ENCODE measurements at places on chromosomes 1 and 21.

DNA sequence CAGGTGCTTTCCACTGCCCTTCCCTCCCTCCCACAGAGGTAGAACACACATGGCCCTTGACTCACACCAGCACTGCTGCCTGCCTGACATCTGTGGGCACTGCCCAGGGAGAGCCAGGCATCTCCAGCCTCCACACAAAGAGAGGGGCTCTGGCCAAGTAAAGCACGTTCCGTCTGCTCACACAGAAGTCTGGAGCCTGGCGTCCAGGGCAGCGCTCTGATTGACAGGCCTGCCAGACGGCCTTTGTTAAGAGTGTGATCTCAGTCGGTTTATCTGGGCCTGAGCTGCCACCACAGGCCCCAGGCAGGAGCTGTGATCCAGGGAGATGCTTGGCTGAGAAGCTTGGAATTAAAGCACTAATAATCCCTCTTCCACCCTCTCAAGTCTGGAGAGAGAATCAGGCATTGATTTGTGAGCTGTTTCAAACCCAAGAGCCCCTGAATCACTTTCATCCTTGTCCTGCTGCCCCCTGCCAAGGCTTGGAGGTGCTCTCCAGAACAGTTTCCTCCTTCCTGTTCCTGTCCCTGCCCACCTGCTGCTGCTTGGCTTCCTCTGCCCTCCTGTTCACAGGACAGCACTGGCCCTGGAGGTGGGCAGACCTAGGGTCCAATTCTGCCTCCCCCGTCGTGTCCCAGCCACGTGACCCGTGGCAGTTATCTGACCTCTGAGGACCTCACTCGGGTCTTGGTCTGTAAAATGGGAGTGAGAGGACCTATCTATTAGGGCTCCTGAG is 3.7 kb downstream of the DMRTB1 start:
- no peak for DNase-seq

- no peak for DNase-seq
Observed at GRCh38 chr1:41006942-41007865, 14.3 kb downstream of the SLFNL1 start.

DNA sequence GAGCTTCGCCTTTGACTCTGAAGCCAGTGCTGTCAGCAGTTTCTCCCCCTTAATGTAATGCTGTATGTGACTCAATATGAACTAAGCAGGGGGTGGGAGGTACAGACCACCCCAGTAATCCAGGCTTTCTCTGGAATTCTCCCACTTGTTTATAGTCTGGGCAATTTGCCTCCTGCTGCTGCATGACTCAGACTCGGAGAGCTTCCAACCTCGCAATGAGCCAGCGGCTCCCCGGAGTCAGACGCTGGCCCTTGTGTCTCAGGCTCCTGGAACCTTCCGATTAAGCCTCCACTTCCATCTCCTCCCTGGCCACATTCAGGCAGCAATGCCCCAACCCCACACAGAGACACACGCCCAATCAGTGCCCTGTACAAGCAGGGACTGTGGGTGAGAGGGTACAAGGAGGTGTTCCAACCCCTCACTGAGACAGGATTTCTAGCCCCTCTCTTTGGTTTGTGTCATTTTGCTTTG is 471.7 kb upstream of the VAMP3 start:
- DNase-seq: no peak

DNA sequence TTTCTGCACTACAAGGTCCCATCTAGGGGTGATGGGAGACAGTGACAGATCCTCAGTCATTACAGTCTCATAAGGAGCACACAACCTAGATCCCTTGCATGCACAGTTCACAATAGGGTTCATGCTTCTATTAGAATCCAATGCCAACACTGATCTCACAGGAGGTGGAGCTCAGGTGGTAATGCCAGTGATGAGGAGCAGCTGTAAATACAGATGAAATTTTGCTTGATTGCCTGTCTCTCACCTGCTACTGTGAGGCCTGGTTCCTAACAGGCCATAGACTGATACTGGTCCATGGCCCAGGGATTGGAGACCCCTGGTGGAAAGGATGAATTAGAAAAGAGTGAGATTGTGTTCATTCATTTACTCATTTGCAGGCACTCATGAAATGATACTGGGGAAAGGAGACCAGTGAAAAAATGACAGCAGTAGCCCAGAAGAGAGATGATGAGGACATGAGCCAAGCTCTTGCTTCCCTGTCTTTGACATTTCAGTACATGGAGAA is 251.6 kb upstream of the DUSP10 start:
- no peak for DNase-seq

Measured in activated naive CD4-positive, alpha-beta T cell (primary cell).